ENCODE measurements at places on chromosomes 2 and 18. TPM values are rescaled to one million over a fixed set of nuclear protein-coding genes. Genes with fewer than 3 reads are reported as not detected.

Gene SMC6
- 10.9 TPM for total RNA-seq

Gene UGT1A6
- not detected for total RNA-seq

Gene DCDC2C
- not detected for total RNA-seq

Gene SPATA3
- not detected for total RNA-seq

Gene MARCHF4
- not detected for total RNA-seq

Gene GATA6
- 26.6 TPM for total RNA-seq

Gene C2orf68
- 26.3 TPM for total RNA-seq

Gene HOXD12
- total RNA-seq = not detected

Gene XDH
- total RNA-seq = 0.26 TPM

Gene C2orf76
- 12.5 TPM for total RNA-seq

Gene FLACC1
- 2.8 TPM for total RNA-seq

Gene SERPINB13
- not detected for total RNA-seq

Gene RTTN
- 8.1 TPM for total RNA-seq

Gene ARL4C
- 17.4 TPM for total RNA-seq

Gene TTN
- total RNA-seq = 12.0 TPM

Gene TMEM247
- not detected for total RNA-seq

All from mesenteric fat pad (tissue), 1 donor.